Heart left ventricle (tissue), 16 donors: ENCODE measurements at places on chromosomes 5 and 9.

GRCh38 chr5:94691949-94692348 is 73.5 kb downstream of the SLF1 start:
- DNase-seq, result no peak

DNA sequence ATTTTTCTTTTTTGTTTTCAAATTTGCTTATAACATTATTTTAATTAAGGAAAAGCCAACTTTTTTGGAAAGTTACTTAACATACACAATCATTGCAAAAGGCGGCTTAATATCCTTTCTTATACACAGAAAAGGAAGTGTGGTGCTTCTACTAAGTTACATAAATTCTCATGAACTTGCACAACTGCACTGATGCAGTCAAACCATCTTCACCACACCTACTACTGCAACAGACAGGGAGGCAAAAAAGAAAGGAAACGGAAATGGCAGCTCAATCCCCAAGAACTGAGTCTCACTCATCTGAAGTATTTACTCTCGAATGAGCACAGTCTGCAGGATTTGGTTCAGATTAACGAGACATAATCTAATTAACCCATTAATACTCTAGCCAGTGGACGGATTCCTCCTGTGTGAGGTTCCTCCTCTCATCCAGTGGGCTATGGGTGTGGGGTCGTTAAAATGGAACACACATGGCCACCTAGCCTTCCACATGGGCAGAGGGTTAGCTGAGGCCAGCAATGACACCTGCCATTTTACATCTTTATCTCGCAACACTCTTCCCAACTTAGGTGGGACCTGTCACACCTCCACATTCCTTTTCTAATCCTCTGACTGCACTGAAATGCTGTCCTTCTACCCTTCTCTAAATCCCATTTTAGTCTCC is 30.0 kb downstream of the GOLM1 start:
- DNase-seq, result no peak

GRCh38 chr5:35478856-35479682 is 138.6 kb upstream of the SPEF2 start:
- no peak for DNase-seq

DNA sequence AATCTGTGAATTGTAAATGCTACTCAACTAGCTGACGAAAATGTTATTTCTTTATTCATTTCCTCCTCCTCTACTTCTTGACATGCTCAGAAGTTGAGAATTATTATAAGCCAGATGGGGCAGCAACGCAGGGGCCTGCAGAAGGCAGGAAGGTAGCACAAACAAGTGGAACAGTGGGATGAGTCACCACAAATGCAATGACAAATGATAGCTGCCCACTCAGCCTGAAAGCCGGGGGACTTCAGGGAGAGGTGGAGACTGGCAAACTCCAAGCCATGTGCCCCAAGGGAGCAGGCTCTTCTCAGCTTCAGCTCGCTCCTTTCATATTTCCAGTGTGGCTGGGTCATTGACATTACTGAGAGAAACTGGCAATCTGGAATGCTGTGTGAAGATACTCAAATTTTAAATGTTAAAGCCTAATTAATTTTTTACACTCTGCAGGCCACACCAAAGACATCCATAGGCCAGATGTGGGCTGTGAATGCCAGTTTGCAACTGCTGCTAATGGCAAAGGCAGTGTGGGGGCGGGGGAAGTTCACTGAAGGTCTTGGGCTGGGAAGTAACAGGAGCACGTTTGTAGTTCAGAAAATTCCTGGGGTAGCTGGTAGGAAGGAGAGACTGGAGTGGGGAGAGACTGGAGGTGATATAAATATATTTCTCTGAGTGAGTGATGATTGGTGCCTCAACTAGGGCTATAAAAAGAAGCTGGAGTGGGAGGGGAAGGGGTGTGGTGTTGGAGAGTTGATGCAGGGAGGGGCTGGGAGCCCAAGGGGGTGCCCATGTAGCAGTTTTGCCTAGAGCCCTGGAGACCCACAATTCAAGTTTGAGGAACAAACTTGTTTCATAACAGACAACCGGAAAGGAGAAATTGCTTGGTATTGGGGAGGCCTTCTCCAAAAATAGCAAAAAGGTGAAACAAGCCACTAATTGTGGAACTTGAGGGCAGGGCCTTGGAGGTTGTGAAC is 20.8 kb upstream of the ADRB2 start:
- DNase-seq, result peak; percentile 44

DNA sequence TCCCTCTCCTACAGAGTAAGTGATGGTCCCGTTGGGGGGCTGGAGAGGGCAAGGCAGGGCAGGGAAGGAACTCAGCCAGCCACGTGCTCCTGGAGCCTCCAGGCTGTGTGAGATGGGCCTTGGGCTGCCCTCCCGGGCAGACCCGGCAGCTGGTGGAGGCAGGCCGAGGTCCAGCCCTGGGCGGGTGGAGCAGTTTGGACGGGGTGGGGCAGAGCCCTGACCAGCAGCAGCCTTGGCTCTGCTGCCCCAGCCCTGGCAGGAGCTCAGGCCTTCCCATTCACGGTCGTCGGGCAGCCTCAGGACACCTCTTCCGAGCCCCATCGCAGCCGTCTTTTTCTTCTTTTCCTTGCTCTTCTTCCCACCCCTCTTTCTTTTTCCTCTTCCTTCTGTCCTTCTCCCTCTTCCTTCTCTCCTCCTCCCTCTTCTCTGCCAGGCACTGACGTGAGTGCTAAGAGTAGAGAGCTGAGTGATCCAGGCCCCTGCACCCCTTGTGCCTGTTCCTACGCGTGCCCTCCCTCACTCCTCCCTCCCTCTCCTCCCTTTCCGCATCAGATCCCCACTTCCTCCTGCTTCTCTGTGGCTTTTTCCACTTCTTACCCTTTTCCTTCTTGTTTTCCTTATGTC is 42.8 kb downstream of the AMBP start:
- DNase-seq, result no peak

GRCh38 chr5:93677359-93677891 is 64.0 kb downstream of the POU5F2 start:
- peak; percentile 23 for DNase-seq

DNA sequence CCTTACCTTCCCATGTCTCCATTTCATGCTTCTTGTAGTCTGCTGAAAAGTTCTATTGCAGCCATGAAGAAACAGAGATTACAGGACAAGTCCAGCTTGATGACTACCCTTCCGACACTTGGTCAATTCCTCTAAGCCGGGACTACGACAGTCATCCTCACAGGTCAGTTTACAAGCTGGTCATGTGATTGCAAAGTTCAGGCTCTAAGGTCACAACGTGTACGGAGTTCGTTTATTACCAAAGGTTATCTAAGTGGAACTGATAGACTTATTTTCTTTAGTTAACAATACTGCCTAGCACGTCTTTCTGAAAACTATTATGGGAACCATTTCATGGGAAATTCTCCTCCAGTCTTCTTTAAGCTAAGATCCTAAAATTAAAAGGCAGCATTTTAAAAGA is 88.5 kb upstream of the NR5A1 start:
- DNase-seq, result no peak

GRCh38 chr5:149490599-149491485 is 60.4 kb downstream of the CSNK1A1 start:
- no peak for DNase-seq

GRCh38 chr9:135789838-135790291 is 87.9 kb downstream of the KCNT1 start:
- no peak for DNase-seq

GRCh38 chr9:84669288-84670137 is at the start of gene NTRK2:
Gene NTRK2, plus strand, starts transcription at chr9:84669729. Its CDS starts 1,020 bp downstream, at chr9:84670749.
- peak; percentile 37 for DNase-seq

DNA sequence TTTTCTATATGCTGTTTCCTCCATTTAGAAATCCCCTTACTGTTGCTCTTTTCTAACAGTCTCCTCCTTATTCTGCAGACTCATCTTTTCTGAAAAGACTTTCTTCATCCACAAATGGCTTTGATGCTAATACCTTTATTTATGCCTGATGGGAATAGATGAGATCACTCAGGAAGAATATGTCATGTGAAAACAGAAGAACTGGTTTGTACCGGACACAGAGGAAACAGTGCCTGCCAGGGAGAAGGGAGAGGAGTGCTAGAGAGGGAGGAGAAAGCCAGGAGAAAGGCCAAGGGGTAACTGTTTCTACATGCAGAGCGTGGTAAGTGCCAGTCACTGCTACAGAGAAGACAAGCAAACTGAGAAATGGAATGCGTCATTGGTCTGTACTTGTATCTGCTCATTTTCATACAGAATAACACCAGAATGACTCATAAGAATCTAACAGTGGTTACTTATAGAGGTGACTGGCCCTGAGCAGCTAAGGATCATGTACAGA is 45.9 kb upstream of the PJA2 start:
- DNase-seq, result no peak

DNA sequence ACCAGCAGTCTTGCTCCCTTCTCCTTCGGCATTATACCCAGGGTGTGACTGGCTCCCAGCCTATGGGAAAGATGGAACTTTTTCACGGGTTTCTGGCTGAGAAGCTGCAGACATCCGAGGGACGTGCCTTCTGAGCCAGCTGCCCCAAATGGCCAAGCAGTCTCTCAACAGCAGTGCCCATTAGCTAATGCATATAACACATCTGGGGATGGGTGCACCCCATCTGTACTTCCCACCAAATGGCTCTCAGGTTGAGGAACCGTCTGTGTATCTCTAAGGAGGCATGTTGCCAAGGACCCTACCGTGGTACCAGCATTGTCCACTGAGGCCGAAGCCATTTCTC is 25.0 kb downstream of the C5orf15 start:
- DNase-seq, result no peak

DNA sequence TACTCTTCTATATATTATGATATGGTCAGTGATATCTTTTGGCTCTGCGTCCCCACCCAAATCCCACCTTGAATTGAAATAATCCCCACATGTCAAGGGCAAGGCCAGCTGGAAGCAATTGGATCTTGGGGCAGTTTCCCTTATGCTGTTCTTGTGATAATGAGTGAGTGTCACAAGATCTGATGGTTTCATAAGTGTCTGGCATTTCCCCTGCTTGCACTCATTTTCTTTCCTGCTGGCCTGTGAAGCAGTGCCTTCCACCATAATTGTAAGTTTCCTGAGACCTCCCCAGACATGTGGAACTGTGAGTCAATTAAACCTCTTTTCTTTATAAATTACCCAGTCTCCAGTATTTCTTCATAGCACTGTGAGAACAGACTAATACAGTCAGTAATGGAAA is 45.0 kb upstream of the TNC start:
- no peak for DNase-seq

- no peak for DNase-seq
These were observed 146.2 kb upstream of the KLF4 start for GRCh38 chr9:107635803-107636174.

GRCh38 chr5:75043633-75044264 is 8.6 kb downstream of the GCNT4 start:
- no peak for DNase-seq

DNA sequence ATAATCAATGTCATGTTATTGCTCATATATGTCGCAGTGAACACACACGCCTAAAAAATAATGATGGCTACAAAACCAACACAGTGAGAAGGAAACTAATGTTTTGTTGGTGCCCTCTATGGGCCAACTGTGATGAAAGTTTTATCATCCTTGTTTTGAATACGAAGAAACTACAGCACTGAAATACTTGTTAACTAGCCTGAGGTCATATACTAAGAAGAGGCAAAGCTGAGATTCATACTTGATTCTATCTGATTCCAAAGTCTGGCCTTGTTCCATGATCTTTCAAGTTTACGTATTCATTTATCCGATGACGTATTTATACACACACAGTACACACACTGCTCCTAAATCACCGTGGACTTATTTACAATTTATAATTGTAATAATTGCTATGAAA is 16.1 kb upstream of the DRD1 start:
- no peak for DNase-seq

GRCh38 chr5:118293378-118293777 is 695.0 kb downstream of the DTWD2 start:
- DNase-seq, result no peak

- DNase-seq, result no peak
These were observed 301.1 kb upstream of the PTGER4 start for GRCh38 chr5:40378396-40379177.

- DNase-seq, result no peak
These were observed 15.8 kb downstream of the GAPVD1 start for GRCh38 chr9:125277411-125277810.

DNA sequence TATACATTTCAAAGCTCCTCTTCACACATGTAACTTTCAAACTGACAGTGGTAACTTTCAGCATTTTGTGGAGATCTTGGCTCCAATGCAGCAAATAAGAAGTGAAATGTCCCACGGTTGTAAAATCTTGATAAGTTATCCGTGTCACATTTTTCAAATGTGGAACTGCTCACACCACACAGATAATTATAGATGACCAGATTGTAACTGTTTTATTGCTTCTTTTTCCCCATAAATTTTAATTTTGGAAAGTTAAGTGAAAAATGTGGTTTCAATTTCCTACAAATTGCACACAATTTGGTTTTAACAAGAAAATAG is 347.1 kb downstream of the EBF1 start:
- no peak for DNase-seq

GRCh38 chr9:135243201-135244190 is 156.0 kb downstream of the OLFM1 start:
- DNase-seq, result no peak

DNA sequence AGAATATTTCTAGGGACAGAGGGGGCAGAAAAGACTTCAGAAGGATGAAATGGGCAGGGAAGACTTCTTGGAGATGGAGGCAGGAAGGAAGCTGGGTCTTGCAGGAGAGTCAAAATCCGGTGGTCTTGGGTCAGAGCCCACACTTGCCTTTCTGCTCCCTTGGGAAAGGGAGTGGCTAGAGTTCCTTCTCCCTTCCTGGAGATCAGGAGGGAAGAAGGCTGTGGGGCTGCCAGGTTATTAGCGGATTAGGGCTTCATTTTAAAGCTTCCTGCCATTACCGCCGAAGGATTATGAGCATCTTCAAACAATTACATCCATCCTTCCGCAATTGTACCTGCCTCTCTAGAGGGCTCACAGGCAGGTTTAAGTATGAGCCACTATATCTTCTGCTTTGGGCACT is 19.2 kb upstream of the SYNPO start:
- no peak for DNase-seq

DNA sequence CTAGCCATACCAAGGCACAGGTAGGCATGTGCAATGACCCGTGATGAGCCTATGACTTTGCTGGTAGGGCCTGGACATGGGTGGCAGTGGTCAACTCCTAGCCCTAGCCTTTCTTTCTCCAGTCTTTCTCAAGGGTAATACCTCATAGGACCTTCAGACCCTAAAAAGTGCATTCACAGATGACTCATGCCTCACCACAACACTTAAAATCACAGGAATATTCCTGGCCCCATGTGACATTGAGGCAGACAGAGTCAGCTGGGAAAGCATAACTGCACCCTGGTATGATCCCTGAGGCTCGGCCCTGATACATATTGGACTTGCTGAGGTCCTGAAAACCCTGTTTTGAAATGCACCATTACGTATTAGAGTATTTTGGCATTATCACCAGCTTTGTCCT is 449.5 kb downstream of the HINT1 start:
- no peak for DNase-seq

GRCh38 chr9:137458194-137459151 is 661 bp downstream of the NSMF start:
- peak; percentile 40 for DNase-seq

- no peak for DNase-seq
These were observed 238.6 kb upstream of the TMEM161B start for GRCh38 chr5:88507261-88507660.

DNA sequence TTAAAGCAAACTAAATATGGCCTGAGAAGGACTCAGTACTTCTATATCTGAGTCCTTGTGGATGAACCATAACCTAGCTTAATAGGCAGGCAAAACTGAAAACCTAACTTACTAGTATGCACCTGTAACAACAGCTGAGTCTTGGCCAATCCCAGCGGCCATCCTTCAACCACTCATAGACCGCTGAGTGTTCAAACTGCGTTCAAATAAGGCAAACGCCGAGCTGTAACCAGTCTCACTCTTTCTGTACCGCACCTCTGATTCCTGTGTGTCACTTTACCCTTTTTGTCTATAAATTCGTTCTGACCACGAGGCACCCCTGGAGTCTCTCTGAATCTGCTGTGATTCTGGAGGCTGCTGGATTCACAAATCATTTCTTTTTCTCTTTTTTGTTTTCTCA is 170.5 kb downstream of the COL23A1 start:
- DNase-seq, result no peak
